ENCODE measurements at places on chromosomes 5 and 9.

DNA sequence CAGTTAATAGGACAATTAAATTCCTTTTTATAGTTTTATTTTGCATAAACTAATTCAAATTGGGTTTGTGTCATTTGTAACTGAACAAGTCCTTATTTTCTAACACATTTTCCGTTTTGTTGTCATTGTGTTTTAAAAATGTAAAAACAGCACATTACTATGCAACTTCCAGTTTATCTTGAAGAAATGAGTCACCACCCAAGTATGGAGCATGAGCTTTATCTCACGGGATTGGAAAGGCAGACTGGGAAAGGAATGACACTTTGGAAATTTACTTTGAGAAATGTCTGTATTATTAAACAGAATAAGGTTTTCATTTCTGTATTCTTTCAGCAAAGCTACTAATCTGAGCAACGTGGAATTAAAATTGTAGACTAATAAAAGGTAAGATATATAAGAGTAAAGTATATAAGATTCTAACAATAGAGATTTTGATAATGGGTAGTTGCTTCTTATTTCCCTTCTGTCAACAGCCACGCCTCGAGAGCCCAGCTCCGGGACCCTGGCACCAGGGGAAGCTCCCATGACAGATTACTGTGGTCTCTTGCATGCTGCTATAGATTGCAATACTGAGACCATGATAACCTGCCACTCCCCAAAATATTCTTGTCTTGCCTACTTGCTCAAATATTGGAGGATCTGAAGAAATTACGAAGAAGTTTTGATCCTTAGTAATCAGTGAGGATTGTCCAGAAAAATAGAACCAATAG, 433.1 kb downstream of the CHSY3 start:
- DNase-seq: no peak

DNA sequence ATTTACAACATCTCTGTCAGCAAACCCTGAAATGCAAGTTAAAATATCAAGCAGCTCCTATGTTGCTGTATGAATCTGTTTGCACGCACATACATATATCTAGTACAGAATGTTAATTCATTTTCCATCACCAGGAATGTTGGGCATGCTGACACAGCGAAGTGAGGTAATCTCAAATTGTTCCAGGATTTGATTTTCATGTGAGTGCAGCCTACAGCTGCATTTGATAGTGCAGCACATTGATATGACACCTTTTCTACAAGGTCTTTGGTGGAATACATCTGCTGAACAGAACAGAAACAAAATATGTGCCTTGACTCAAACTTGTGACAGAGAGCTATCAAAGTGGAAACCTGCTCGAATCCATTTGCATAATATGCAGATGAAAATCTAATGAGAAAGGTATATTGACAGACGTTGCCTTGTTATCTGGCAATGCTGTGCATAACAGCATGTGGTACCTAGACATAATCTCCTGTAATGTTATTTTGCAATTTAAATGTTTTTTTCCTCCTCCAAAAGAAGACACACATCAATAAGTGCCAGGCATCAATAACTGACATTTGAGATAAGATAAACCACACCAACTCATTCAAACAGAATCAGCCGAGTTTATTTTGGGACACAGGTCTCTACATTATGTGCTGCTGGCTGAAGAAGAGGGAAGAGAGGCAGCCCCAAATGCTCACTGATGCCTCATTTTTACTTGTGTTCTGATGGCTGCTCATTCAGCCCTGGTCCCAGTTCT, 512.2 kb downstream of the ZNF608 start:
- DNase-seq: no peak

- DNase-seq: no peak
Observed at GRCh38 chr9:89929673-89930480, 325.1 kb downstream of the GADD45G start.

DNA sequence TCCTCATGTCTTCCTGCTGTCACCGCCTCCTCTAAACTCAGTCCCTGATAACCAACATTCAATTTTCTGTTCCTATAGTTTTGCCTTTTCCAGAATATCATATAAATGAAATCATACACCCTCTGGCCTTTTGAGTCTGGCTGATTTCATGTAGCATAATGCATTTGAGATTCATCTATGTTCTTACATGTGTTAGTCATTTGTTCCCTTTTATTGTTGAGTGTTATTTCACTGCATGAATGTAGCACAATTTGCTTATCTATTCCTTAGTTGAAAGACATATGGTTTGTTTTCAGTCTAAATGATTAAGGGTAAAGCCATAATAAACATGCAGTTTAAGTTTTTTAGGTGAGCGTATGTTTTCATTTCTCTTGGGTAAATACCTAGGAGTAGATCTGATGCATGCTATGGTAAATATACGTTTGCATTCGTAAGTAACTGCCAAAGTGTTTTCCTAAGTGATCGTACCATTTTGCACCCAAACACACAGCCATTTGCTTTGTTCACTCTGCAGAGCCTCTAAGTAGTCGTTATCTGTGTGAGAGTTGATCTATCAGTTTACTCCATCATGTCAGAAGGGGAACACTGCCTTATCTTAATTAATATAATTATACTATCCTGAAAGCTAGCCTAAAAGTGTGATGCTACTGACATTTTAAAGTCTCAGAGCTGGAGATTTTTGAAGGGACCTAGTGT, 460.8 kb downstream of the DMAC1 start:
- DNase-seq: no peak

GRCh38 chr5:126680191-126680817, 79.6 kb downstream of the PHAX start:
- DNase-seq: no peak

GRCh38 chr9:107175041-107175440, 108.0 kb upstream of the RAD23B start:
- DNase-seq: no peak

GRCh38 chr9:37421914-37422288, 595 bp upstream of the GRHPR start:
- peak; percentile 40 for DNase-seq

DNA sequence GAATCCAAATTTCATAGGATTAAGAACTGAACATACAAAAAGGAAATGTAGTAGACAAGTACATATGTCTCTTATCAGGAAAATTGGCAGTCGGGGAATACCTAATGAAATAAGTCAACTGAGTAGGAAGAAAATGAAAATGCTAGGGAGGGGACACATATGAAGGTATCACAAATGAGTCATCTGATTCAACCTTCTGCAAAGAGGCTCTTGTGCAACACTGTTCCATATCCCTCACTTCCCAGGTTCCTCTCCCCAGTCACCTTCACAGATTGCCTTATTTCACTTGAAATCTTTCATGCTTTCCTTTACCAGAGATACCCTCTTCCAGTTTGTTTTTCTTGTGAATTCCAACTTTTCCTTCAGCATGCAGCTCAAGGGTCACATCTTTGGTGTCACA, 139.0 kb downstream of the RFX3 start:
- DNase-seq: no peak

DNA sequence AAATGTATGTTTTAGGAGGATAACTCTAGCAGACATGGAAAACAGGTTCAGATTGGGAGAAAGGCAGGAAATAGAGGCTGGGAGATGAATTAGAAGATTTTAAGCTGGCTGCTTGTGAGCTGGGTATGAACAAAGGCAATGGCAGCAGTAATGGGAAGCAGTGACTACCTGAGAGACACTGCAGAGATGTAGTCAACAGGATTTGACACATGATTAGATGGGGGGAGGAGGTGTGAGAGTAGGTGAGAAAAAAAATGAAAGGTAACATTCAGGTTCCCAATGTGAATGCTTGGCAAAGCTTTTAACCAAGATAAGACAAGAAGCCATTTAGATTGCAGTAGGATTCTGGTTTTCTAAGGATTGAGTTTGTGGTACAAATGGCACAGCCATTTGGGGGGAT, 22.8 kb upstream of the IFNE start:
- DNase-seq: no peak

- no peak for DNase-seq
Observed at GRCh38 chr5:40685193-40685592, 5.5 kb downstream of the PTGER4 start.

DNA sequence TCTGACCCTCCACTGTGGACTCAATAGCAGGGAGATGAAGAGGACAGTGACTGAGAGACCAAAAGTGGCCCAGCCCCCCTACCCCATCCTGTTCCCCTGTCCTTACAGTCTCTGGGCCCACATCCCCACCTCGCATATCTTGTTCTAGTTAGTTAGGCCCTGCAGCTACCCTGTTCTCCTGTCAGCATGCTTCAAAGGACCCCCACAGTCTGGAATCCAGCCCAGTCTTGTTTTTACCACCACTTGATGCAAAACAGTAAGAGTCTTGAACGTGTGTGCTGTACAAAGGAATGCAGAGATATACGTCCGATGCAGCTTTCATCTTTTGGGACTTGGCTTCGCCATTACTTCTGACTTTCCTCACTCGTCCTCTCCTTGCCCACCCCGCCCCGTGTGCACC, 12.2 kb upstream of the POMT1 start:
- no peak for DNase-seq

DNA sequence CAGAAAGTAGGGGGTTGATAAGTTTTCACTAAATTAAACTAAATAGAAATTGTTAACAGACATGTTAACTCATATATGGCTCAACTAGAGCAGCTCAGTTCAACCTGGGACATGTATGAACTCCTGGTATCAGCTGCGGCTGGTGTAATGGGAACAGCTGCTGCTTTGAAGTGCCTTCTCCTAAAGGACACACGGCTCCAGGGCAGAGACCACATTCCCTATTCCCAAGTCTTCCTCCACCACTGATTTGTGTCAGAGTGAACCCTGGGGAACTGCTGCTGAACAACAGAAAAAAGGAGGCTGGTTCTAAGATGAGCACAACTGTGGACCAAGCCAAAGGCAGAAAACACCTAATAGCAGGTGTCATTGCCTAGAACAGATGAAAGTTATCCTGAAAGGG, 71.1 kb downstream of the MAPKAP1 start:
- DNase-seq: no peak

- DNase-seq: no peak
Observed at GRCh38 chr9:125867751-125868415, 120.7 kb downstream of the PBX3 start.

DNA sequence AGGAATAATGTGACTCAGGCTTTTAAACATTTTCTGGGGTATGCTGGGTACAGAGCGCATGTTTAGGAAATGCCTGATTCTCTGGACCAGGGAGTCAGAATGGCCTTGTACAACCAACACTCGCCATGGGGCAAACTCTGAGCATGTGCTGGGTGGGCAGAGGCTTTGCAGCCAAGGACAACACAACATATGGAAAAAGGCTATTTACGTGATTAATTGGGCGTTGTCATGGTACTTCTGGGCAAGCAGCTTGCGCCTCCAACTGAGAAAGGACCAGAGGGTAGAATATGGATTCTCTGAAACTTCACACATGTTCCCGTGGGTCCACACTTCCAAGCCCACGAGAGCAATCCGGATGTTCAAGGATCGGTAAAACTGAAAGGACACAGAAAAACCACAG, 49.1 kb downstream of the NIPAL4 start:
- DNase-seq: no peak

GRCh38 chr9:36892279-36892678, 141.8 kb downstream of the PAX5 start:
- DNase-seq: no peak

- peak; percentile 62 for DNase-seq
Observed at GRCh38 chr5:135842737-135843136, 8.3 kb downstream of the SLC25A48 start.

DNA sequence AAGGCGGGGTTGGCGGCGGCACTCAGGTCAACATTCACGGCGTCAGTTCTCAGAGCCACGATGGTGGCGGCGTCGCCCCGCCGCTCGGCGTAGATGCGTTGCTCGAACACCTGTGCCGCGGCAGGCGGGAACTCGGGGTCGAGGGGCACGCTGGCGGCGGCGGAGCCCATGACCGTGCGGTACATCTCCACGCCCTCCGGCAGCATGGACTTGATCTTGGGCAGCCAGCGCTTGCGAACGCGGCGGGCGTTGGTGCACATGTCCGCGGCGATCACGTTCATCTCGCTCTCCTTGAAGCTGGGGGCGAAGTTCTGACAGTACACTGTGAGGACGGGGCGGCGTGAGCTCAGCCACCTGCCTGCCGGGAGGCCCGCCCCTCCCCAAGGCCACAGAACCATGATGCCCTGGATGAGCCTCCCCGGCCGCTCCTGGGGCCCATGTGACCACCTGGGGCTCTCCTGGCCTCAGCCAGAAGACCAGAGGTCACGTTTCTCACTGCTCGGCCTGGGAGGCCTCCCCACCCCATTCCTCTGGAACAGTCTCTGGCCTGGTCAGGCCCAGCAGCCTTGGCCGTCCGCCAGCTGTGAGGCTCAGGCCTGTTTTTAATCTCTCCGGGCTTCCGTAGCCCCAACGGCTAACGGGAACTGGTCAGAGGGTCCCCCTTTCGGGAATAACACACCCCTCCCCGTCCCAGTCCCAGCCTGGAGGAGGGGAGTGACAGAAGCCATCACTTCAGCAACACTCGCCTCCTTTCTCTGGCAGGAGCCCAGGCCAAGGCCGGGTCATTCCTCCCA, 50.7 kb upstream of the UBAC1 start:
- no peak for DNase-seq

- no peak for DNase-seq
Observed at GRCh38 chr9:87494970-87495471, 2.6 kb upstream of the DAPK1 start.

DNA sequence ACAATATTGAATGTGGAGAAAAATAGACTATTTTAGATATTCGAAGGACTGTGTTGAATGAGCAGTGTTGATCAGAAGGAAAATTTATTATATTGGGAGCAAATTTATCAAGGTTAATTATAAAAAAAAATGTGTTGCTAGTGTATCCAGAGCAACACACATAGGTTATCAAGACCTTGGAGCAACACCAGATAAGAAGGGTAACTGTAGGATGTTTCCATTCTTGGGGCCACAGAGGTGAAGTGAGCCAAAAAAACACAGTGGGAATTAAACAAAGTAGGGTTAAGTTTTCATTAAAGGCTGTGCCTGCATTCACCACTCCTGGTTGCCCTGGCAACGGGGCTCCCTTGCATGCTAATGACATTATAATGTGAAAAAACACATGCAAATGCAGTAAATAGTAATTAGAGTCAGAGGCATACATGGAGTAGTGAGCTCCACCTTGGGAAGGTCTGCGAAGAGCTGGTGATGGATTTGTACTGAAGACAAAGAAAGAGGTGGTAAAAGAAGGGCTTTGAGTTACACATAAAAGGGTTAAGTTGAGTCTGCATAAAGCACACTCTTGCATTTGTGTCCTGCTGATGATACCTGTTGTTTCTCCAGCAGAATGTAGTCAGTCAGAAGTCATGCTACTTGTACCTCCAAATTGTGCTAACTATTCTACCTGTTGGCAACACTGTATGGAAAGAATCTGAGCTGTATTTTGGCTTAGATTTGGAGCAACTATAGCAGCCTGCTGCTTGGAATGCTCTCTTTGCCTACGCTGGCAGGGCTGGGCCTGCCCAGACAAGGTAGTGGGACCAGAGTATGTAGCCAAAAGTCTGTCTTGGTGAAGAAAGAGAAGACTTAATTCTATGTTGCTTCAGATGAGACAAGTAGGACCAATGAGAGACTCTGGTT, 59.6 kb downstream of the ATG10 start:
- DNase-seq: no peak

DNA sequence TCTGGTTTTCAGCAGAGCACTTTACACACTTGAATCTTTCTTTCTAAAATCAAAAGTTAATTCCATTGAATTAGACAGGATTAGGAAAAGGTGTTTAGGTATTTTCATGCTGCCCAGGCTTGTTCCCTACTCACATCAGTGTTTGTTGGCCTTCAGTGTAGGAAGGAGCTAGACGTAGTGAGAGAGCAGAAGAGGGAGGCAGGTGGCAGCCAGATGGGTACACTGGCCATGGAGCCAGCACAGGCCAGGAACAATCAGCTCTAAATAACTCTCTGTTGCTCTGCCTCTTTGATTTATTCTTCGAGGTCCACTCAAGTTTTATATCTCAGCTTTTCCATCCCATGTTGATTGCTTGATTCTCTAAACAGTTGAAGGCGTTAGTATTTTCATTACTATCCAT, 529.6 kb downstream of the PSAT1 start:
- DNase-seq: no peak

- DNase-seq: peak; percentile 66
Observed at GRCh38 chr5:65760504-65761275, 38.7 kb downstream of the NLN start.

Data from dorsolateral prefrontal cortex (tissue), 122 donors.